Activated T-cell treated with anti-CD3 and anti-CD28 coated beads, Interleukin-2, amount 50 U/mL, for 4 hours (primary cell): ENCODE measurements at places on chromosomes 13 and 19.

DNA sequence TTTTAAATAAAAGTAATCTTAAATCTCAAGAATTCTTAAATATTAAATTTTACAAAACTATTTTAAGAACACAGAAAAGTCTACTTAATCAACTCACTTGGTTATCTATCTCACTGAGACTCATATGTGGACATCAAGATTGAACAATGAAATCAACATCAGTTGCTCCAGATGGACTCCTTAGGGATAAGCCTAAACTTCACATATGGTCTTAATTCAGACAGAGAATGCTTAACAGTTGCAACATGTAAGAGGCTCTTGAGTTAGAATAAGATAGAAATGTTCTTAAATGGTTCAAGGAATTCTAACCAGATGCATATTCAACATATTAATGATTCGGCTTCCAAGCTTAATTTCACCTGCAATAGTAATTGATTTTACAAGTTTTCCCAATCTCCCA, 1730.9 kb downstream of the PCDH9 start:
- no peak for DNase-seq

DNA sequence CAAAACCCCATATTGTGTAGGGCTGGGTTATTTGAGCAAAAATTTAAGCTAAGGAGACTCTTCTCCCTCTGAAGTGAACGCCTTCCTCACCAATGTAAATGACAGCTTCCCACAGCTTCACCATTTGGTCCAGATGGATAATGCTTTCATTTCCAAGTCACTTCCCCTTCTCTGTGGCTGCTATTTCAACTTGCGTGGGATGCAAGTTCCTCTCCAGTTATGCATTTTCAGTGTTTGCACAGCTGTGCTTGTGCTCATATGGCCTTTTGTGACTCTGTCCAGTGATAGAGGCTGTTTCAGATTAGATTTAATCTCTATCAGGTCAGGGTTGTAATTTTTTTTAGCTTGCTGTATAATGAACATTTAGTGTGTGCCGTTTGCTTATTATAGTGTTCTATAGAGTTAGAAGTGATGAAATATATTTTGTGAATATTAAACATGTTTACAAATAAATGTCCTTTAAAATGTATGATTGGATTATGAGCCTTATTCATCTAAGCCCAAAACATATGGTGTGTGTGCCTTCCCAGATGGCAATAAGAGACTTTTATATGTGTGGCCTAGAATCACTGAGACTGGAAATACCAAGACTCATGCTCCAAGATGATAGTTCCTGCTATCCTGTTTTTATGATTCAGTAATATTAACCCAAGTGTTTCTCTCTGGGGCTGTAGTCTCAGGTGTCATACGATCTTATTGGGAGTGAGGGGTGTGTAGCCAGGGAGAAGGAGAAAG, 86.6 kb downstream of the TNFRSF19 start:
- no peak for DNase-seq

DNA sequence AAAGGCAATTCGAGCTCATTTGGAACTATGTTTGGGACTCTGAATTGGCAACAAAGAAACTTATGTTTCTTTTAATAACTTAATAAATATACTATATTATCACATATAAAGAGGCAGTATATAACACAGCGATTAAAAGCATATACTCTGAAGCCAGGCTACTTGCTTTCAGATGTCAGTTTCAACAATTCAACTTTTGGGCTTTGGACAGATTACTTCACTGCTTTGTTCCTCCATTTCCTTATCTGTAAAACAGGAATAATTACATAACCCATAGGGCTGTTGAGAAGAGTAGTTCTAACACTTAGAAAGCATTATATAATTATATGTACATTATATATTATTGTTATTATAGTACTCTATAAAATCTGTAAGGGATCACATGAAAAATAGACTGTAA, 107.2 kb downstream of the EDNRB start:
- no peak for DNase-seq

- no peak for DNase-seq
Observed at GRCh38 chr13:57527114-57527735, 104.3 kb upstream of the PCDH17 start.

DNA sequence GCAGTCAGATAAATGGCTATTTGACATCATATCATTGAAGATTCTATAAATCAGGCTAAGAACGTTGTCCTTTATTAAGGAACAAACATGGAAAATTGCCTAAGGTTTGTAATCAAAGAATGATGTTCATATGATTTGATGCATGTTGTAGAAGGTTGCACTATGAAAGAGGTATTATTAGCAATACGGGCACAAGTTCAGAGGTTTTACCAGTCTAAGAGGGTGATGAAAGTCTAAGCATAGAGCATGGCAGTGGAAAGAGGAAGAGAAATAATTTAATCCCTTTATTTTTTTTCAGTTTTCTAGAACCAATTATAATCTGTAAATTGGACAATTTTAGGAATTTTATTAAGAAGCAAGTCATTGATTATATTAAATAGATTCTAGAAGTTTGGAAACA, 450.7 kb downstream of the FGF14 start:
- DNase-seq, result no peak

DNA sequence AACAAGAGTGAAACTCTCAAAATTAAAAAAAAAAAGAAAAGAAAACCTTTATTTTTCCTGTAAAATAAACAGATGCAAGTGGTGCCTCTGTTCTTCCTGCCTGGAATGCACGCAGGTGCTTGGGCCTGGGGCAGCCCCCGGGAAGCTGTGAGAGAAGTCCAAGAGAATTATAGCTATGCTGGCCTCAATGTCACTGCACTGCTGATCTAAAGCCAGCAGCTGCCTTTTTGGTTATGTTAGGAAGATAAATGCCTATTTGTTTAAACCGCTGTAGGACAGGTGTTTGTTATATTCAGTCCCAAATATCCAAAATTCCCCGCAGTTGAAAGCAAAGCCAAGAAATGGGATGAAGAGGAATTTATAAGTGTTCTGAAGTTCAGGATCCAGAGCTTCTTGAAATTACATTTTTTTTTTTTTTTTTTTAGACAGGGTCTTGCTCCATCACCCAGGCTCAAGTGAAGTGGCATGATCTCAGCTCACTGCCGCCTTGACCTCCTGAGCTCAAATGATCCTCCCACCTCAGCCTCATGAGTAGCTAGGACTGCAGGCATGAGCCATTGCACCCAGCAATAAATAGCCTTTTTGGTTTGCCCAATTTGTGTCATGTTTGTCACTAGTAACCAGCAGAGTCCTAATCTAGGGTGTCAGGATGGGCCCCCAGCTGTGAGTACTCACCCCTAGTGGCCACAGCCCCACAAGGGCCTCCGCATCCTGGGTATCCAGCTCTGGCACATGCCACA, 2.2 kb downstream of the RINL start:
- no peak for DNase-seq

DNA sequence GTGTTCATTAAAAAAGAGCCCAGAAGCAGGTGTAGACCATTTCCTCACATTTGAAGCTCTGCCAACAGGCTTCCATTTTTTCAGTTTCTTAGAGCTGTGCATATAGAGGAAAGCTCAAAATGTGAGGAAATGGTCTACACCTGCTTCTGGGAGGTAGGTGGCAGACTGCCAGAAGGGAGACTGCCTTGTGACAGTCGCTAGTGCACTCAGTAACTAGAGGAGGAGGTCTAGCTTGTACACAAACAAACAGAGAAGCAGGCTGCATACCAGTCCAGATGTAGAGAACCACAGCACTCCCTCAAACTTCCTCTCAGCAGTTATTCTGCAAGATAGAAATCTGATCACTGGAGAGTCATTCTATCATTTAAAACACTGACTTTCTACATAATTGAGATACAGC, 800.2 kb downstream of the EFNB2 start:
- no peak for DNase-seq

GRCh38 chr13:112586334-112586960, 1.5 kb downstream of the TUBGCP3 start:
- DNase-seq, result no peak

DNA sequence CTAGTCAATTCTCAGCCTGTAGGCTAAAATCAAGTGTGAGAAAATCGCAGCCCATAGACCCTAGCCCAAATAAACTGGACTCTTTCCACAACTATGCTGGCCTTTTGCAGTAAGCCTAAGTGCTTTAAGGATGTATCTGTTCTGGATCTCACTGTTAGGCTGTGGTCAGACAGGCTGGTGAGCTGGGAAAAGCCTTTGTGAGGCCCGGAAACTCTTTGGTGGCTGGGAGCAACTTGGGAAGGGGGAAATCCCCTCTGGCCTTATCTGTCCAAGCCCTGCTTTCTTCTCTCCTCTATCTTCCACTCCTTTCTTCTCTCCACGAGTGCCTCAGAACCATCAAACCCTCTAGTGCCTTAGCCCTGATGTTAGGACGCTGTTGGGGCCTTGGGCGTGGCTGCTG, 135.4 kb downstream of the LACC1 start:
- no peak for DNase-seq

DNA sequence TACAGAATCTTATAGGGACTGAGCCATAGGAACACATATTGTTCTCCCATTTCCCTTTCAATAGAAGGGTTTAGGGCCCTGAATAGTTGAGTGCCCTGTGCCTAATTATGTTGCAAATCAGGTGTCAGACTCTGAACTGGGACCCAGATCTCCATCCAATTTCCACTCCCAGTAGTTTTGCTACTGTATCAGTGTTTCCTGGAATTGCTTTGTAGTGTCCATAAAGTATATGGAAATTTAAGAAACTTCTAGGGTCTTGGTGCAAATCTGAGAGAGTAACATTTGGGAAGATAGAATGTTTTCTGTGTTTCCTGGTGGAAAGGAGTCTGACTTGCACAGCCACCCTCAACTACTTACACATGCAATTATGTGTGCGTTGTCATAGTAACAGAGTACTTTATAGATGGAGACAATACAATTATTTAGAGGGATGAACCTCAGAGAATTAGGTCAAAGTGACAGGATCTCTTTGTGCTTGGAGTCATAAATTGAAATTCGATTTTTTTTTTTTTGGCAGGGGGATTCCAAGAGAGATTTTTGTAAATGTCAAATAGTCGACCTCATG, 646 bp upstream of the SLC10A2 start:
- DNase-seq, result no peak

GRCh38 chr13:82664183-82664582, 1218.1 kb downstream of the SLITRK1 start:
- DNase-seq, result no peak

DNA sequence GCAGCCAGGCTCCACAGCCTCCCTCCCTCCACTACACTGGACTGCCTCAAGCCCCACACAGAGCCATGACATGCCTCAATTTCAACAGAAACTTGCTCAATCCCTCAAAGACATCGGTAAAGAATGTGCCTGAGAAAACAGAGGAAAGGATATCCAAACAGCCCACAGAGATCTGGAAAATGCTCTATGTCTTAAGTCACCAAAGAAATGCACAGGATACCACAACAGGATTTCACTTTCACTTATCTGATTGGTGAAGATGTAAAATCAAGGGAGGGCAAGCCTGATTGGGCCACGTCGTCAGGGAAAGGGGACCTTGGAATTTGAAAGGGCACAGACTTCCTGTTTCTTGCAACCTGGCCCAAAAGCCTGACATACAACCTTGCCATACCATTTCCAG, 14.2 kb downstream of the CACNA1A start:
- no peak for DNase-seq

DNA sequence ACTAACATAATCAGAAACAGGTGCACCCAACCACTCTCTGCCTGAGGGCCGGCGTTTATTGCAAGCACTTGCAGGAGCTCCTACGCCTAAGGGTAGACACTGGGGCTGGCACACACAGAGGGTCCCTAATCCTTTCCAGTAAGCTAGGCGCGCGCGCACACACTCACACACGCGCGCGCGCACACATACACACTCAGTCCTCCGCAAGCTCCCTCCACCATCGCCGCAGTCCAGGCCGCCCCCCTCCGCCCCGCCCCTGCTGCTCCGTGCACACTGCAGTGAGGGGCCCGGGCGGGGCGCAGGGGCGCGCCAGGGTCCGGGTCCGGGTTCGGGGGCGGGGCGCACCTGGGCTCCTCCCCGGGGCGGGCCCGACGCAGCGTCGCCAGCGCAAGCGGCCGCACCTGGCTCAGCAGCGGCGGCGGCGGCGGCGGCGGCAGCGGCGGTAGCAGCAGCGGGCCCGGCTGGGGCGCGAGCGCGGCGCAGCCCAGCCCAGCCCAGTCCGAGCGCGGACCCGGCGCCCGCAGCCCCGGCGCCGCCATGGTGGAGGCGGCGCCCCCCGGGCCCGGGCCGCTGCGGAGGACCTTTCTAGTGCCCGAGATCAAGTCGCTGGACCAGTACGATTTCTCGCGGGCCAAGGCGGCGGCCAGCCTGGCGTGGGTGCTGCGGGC, at the start of gene CAMSAP3:
CAMSAP3 (plus strand) TSS at position 398 of the 668 bp plus-strand sequence; CDS start at position 538, 140 bp downstream.
- DNase-seq, result peak; percentile 31

DNA sequence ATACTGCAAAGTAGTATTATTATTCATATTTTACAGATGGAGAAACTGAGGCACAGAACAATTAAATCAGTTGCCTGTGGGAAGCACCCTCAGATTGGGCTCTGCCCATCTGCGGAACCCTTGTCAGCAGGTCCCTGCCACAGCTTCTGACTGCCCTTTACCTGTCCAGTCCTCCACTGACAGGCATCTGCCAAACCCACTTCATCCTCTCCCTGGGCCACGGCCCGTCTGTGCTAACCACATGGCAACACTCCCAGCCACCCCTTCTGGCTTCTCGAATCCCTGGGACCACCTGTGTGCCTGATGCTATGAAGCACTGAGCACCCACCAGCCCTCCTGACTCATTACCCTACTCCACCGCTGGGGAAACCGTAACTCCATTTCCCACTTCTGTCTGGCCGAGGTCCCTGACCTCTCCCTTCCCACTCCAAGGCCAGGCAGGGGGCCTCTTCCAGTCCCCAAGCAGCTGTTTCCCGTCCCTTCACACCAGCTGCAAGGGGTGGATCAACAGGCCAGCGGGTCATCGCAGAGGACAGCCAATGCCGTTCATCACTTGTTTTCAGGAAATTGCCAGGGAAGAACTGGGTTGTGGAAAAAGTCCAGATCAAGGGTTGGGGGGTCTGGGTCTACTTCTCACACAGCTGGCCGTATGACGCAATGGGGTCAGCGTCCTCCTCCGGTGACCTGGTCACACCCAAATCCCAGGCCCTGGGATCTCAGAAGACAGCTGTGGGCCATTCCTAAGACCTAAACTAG, 2.5 kb downstream of the KANK3 start:
- no peak for DNase-seq

DNA sequence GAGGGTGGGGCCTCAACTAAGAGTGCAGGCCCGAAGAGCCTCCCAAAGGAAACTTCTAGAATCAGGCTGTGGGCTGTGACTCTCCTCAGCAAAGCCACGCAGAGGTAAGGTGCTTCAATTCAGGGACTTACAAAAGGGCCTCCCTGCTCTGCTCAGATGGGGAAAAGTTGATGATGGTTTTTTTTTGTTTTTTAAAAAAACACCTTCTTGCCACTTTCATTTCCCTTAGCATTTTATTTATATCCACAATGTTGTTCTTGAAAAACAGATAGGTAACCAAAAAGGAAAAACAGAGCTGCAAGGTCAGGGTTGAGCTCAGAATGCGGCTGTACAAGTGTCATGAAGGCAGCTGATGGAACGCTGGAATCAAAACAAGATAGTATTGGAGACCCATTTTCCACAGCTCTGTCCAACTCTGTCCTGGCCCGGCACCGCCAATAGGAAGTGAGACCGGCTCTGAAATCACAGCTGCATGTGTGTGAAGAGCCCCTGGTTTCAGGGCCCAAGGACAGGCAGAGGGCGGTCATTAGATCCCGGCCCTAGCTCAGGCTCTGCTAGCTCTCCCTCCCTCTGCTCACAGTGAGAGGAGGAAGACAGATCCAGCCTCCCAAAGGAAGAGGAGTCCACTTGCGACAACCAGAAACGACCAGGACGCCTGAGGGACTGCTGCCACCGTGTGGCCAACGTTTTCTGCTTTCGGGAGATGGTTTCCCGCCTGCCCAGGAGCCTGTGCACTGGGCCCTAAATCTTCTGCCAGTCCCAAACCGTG, 58.3 kb downstream of the KLF2 start:
- peak; percentile 77 for DNase-seq

- no peak for DNase-seq
Observed at GRCh38 chr13:30696278-30697176, 38.8 kb upstream of the ALOX5AP start.

- DNase-seq, result no peak
Observed at GRCh38 chr13:23554000-23554399, 16.2 kb upstream of the TNFRSF19 start.
